ENCODE measurements at places on chromosomes 11 and 22.

GRCh38 chr11:65204646-65205601, 23.2 kb downstream of the CAPN1 start:
- no peak for DNase-seq

- no peak for DNase-seq
Observed at GRCh38 chr11:23732026-23732425, 764.8 kb upstream of the LUZP2 start.

DNA sequence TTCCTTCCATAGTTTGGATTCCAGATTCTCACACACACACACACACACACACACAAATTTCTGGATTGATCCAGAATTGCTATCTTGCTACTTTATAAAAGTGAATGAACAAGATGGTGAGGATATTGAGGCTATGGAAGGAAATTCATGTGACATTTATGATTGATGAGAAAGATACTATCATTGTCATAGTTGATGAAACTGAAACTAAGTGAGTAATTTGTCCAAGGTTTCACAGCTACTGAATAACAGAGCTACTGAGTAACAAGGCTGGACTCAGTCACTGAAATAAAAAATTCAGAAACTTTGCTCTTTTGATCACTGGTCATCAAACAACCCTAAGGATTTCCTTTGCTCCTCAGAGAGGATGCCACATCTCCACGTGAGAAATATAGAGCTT, 16.2 kb downstream of the OR5D16 start:
- DNase-seq: no peak

- no peak for DNase-seq
Observed at GRCh38 chr11:32796425-32796824, 2.0 kb upstream of the CCDC73 start.

DNA sequence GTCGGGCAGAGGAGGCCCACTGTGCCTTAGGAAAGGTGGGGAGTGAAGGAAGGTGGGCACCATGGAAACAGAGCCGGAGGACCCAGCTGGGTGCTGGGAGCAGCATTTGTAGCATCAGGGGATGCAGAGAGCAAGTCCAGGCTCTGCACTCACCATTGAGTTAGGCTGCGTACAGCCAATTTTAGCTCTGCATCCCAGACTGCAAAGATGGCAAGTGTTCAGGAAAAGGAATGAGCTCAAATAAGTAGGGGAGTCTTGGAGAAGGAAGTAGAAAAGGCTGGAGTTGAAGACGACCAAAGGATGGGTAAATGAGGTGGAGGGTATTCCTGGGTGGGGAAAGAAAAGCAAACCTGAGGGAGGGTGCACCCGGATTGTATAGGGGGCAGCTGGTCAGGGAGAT, 31.6 kb upstream of the ETS1 start:
- DNase-seq: no peak

DNA sequence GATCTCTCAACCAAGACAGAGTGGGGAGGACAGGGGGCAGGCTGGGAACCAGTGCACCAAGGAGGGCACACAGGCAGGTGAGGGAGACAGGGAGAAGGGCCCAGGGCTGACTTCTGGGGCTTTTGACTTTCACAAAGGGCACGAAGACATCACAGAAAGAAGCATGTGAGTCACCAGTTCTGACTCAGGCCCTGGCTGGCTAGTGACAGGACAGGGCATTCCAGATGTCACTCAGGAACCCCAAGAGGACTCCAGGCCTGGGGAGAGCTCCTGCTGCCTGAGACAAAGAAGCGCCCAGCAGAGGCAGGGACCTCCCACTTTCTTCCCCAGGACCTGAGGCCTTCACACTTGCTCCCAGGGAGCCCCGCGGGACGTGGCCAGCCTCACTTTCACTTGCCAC, 497.2 kb downstream of the BUD13 start:
- DNase-seq: no peak

GRCh38 chr11:27118949-27119348, 78.3 kb downstream of the BBOX1 start:
- no peak for DNase-seq

- DNase-seq: no peak
Observed at GRCh38 chr11:35126000-35126878, 12.7 kb upstream of the CD44 start.

DNA sequence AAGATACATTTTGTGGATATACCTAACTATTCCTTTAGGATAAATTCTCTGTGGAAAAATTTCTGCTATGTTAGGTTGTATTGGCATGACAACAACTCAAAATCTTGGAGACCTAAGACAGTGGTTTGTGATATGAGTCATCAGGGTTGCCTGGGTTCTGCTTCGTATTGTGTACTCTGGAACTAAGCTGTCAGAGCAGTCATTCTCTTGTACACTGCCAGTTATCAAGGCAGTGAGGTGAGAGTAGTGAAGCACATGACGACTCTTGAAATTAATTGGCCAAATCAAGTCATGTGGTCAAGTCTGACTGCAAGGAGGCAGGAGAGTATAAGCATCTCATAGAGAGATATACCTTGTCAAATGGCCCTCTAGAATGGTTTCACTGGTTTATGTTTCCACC, 104.4 kb downstream of the FANCF start:
- DNase-seq: no peak

DNA sequence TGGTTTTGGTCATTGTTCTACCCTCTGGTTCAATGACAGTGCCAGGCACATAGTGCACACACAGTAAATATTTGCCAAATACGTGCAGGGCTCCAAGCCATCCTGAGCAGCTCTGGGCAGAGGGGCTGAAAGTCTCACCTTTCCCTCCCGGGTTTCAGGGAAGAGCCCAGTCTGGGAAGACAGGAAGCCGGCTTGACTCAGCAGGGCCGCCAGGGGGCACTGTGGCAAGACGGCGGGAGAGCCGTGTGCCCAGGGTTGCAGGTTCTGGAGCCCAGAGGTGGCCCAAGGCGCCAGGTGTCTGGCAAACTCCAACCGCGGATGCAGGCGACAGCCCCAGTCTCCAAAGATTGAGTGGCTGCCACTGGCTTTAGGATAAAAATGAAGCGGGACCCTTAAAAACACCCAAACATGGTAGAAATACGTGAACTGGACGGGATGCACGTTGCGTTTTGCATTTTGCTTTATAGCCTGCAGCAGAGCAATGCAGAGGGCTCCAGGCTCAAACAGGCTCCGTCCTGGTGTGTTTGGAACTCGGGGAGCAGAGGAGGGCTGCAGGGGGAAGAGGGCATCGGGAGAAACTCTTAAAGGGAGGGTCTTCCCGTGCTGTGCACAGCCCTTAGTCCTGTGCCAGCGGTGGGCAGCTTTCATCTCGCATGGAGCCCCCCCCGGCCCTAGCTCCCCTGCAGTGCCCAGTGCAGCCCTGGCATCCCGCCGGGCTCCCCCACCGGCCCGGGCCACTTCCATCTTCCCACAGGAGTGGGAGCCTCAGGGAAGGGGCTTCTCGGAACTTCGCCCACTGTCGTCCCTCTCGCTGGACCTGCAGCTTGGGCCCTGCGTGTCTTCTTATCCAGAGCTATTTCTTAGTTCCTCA, 10.7 kb downstream of the KRTAP5-5 start:
- no peak for DNase-seq

DNA sequence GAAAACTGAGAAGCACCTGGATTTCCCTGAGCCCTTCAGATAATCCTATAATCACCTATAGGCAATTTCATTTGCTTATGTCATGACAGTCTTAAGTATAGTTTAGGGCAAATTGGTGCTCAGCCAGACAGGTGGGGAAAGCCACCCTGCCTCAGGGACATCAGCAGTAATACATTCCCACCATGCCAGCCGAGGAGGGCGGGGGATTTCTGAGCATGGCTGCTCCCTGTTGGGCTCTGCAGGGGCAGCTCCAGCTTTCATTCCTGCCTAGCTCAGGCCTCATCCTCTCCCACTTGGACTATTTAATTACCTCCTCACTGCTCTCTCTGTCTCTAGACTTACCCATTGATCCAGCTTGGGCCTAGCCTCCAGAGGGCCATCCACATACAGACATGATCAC, 9.0 kb upstream of the DRD2 start:
- no peak for DNase-seq

- no peak for DNase-seq
Observed at GRCh38 chr22:27108425-27109114, 451.2 kb downstream of the MIAT start.

- no peak for DNase-seq
Observed at GRCh38 chr11:47378836-47379170, 456 bp upstream of the SPI1 start.

DNA sequence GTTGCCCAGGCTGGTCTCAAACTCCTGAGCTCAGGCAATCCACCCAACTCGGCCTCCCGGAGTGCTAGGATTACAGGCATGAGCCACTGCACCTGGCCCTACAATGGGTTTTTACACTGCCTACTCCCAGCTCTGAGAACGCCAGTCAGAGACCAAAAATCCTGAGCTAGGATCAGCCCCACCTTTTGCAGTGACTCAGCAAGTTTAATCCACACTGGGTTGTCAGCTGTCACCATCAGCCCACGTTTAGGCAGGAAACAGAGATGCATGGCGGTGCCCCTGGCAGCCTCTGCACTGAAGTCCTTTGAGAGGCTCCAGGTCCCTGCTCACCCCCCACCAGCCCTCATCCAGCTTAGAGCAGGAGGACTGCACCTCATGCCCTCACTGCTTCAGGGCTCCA, 117.6 kb downstream of the ARHGAP8 start:
- no peak for DNase-seq

GRCh38 chr22:23157560-23158515, 12.6 kb downstream of the RAB36 start:
- DNase-seq: no peak

- DNase-seq: no peak
Observed at GRCh38 chr11:60168306-60168705, 14.6 kb downstream of the MS4A6A start.

DNA sequence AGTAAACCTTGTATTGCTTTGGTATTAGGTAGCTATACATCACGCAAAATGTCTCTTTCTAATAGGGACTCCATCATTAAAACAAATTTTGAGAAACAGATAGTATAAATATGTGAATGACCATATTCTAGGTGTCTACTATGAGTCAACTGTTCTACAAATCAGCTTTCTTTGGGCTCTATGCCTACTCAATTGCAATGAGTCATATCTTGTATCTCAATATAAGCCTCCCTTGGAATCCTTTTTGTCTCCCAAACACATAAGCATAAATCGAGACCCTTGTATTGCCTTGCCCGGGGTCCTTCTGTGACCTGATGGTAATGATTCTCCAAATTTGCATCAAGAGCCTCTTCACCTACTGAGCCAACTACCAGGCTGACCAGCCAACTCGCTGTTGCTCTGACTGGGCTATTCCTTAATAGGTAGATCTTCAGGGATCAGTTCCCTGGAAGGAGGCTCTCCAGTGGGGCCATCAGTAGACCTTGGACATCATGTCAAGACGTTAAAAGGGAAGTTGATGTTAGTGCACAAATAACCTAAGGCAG, 22.2 kb downstream of the BLID start:
- DNase-seq: no peak

- DNase-seq: no peak
Observed at GRCh38 chr11:16781936-16782919, 43.8 kb downstream of the C11orf58 start.

- DNase-seq: no peak
Observed at GRCh38 chr11:103871923-103872551, 164.4 kb upstream of the DDI1 start.

GRCh38 chr11:42490506-42490905, 821.3 kb upstream of the API5 start:
- DNase-seq: no peak

- DNase-seq: no peak
Observed at GRCh38 chr11:79237091-79237490, 203.7 kb downstream of the TENM4 start.

DNA sequence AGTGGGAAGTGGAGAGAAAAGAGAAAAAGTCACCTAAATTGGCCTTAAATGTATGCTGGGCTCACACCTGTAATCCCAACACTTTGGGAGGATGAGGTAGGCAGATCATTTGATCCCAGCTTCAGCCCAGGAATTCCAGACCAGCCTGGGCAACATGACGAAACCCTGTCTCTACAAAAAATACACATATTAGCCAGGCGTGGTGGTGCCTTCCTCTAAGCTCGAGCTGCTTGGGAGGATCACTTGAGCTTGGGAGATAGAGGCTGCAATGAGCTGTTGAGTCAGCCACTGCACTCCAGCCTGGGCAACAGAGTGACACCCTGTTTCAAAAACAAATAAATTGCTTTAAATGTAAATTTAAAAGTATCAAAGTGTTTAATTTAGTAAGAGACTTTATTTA, 3.9 kb downstream of the CBL start:
- DNase-seq: no peak

All from GOT3 (cell line).